GM23338 (cell line): ENCODE measurements at places on chromosomes 6 and 20. TPM values are rescaled to one million over a fixed set of nuclear protein-coding genes. Genes with fewer than 3 reads are reported as not detected.

- no peak for DNase-seq
Observed at GRCh38 chr6:161940519-161940918, 666.7 kb upstream of the AGPAT4 start.

ZSCAN16 gene
- total RNA-seq, result 4.7 and 10.3 TPM in 2 replicates

DNA sequence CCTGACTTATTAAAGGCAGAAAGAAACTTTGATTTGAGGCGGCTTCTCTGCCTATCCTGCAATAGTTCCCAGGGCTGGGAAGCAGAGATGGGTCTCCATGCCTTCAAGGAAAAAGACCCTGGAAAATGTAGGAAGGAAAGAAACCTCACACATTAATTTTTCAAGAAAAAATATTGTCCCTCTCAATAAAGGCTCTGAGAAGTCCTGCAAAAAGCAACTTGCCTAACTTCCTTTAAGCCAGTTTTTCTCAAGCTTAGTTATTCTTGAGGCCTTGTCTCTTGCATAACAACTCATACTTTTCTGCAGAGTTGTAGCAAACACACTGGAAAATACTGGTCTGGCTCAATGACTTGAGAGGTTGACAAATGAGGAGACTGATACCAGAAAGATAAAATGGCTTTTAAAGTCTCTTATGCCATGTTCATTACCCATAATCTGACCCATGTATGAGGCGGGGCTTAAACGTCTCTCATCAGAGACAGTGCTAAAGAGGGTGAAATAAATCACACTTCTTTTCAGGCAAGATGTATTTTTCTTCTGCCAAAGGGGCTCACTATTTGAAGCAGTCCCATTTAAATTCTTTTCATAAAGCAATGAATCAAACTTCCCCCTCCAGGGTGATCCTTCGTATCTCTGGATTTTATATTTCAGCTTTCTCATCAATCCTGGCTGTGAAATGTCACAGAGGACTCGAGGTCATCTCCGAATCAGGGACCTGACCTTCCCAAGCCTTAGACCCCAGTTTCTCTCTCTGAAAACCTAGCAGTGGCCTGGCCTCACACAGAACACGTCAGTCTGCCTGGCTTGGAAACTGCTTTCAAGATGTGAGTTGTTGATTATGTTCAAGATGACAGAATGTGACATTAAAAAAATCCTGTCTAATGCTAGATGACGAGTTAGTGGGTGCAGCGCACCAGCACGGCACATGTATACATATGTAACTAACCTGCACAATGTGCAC is 82.3 kb upstream of the KCNG1 start:
- no peak for DNase-seq

- DNase-seq, result no peak
Observed at GRCh38 chr20:47949230-47949629, 163.9 kb upstream of the SULF2 start.

- DNase-seq, result no peak
Observed at GRCh38 chr6:166007349-166008263, 160.0 kb downstream of the TBXT start.

FERMT1 gene
- 15.8 and 18.3 TPM in 2 replicates for total RNA-seq

DNA sequence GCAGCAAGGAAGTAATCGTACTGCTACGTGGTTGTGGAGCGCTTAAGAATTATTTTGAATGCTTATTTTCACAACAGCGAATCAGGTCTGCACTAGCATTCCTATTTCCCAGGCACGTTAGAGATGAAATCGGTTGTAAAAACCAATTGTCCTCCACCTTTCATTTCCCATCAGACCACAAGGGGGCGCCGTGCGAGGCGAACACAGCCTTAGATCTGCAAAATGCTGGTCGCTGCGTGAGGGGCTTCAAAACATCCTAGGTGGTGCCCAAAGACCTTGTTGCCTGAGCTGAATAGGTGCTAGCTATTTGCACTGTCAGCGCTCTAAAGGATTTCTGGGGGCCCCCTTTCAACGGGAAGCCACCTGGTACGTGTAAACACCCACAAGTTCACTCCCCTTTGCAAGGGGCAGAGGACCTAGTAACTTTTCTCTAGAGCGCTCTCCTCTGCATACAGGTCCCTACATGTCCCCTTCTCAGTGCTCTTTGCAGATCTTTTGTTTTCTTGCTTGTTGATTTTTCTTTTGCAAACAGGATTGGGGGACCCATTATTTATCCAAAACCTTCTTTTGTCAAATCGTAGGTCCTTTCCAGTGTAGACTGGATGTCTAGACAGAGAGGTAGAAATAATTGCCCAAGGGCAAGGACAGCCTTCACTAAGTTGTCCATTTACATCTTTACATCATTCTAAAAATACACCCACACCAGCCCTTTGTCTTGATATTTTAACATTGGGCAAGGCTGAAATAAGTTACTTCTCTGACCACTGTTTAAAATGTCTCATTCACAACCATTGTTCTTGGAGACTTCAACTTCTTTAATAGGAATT is 59.8 kb downstream of the NEDD9 start:
- DNase-seq, result peak; percentile 88
